ENCODE measurements at places on chromosomes 11 and 22. TPM values are rescaled to one million over a fixed set of nuclear protein-coding genes. Genes with fewer than 3 reads are reported as not detected.

The OR2AT4 gene
- total RNA-seq = not detected

The TMEM126B gene
- total RNA-seq = 55.2 TPM

The MMP1 gene
- not detected for total RNA-seq

The CADM1 gene
- total RNA-seq = 1.7 TPM

The CD81 gene
- total RNA-seq = 122 TPM

DNA sequence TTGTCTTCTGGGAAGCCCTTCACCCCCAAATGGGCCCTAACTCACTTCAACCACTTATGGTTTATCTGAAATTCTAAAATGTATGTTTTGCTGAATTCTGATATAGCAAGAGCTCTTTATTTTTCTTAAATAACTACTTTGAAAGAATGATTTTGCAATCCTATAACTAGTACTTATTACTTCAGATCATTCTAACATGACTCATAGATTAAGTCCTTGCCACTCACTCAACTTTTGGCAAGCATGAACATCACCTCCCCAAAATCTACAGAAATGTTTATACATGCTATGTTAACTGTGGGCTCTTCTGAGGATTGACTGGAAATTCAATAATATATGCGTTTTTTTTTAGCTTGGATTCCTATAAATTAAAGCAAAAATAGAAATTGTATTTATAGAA, 367.4 kb upstream of the FAT3 start:
- no peaks in the 10 kb centered on the region for H3K4me1 ChIP-seq
- H3K27me3 ChIP-seq = no peaks in the 10 kb centered on the region

DNA sequence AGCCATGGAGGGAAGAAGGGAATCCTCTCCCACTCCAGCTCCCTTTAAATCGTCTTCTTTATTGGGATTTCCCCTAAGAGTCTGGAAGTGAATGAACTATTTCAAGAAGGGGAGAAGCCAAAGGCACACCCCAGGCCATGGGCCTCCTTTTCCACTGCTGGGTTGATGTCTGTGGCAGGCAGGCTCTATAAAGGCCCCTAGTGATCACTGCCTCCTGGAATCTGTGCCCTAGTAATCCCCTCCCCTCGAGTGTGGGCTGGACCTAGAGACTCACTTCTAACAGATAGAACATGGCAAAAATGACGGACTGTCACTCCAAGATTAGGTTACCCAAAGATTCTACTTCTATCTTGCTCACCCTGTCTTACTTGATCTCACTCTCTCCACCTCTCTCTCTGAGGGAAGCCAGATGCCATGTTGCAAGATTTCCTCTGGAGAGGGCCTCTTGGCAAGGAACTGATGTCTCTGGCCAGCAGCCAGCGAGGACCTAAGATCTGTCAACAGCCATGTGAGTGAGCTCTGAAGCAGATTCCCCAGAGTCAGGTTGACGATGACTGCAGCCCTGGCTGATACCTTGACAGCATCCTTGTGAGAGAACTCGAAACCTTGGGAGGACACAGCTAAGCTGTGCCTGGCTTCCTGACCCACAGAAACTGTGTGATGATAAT, 444.8 kb downstream of the SOX6 start:
- no peak overlapping the region for H3K4me3 ChIP-seq
- H3K27me3 ChIP-seq = no peaks in the 10 kb centered on the region
- no peaks in the 10 kb centered on the region for H3K4me1 ChIP-seq
- DNase-seq = no peak

- DNase-seq = no peak
- H3K36me3 ChIP-seq = peaks cover 5% of the 10 kb centered on the region
- H3K4me1 ChIP-seq = peaks cover 23% of the 10 kb centered on the region
- no peak overlapping the region for H3K27ac ChIP-seq
- H3K4me3 ChIP-seq = no peak overlapping the region
Observed at GRCh38 chr11:223884-224283, 12.3 kb downstream of the SIRT3 start.

Measured in activated T-cell treated with anti-CD3 and anti-CD28 coated beads, Interleukin-2, amount 50 U/mL, for 72 hours (primary cell).